ENCODE measurements at places on chromosomes 4 and X.

DNA sequence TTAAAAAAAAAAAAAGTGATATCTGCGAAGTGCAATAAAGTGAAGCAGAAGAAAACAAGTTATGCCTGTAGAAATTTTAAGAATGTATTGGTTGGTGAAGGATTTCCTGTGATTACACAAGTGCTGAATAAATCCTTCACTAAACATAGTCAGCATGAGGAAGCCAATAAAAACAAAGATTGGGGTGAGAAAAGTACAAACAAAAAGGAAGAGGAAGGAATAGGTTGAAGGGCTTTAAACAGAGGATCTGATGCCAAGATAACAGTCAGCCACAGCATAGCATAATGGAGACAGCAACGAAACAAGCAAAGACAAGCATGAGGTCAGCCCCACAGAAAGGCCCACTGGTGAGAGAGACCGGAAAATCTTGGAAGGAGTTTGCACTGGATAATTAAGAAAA is 372.2 kb downstream of the ADAM29 start:
- no peak for DNase-seq

GRCh38 chr4:113179091-113179490 is 129.6 kb downstream of the ANK2 start:
- no peak for DNase-seq

DNA sequence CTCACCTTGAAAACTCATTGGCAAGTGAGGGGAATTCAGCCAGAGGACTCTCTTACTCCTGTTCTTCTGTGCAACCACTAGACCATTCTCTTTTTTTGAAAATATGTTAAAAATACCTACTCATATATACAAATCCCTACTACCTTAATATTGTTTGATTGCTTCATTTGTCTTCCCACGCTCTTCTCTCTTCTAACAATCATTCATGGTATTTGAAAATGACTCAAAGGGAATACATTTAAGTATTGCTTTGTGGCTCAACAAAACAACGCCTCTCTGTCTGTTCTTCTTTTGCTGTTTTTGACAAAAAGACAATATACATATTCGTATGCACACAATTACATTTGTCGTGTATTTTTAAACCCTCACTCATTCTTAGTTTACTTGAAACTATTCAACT is 589.4 kb downstream of the ANKRD50 start:
- no peak for DNase-seq

DNA sequence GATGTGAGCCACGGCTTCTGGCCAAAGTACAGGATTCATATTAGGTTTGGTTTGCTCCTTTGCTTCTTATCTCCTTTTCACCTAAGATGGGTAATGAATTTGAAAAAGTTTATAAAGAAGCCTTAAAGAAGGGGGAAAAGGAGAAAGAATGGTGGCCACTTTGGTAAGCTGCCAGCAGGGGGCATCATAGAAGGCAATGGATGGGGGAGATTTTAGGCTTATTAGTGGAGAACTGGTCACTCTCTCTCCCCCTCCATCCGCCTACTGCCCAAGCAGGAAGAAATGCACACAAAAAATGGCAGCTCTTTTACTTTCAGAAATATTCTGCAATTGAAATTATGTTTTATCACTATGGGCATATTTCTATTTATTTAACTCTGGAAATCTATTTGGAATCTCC is 32.0 kb downstream of the SPARCL1 start:
- peak; percentile 19 for DNase-seq

DNA sequence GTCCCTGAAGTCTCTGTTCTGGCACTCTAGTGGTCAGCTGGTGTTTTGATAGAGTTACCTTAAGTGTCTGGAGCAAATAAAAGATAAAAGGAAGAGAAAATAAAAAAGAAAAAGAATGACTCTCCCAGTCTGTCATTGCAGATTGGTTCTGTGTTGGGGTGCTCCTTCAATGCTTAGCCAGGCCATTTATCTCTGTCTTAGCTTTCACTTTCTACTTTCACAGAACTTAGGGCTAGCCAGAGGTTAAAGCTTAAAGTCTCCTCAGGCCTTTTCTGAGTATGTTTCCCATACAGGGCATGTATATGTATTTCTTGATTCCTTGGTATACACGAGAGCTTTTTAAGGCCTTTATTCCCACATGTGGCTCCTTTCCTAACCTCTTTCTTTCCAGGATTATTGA is 83.1 kb upstream of the TEX13D start:
- no peak for DNase-seq

DNA sequence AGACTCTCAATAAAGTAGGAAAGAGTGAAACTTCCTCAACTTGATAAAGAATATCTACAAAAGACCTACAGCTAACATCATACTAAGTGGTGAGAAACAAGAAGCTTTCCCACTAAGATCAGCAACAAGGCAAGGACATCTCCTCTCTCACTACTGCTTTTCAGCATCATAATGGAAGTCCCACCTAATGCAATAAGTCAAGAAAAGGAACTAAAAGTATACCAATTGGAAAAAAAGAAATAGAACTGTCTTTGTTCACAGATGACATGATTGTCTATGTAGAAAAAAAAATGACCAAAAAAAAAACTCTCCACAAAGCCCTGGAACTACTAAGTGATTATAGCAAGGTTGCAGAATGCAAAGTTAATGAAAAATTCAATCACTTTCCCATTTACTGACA is 25.1 kb upstream of the SH3RF1 start:
- no peak for DNase-seq

DNA sequence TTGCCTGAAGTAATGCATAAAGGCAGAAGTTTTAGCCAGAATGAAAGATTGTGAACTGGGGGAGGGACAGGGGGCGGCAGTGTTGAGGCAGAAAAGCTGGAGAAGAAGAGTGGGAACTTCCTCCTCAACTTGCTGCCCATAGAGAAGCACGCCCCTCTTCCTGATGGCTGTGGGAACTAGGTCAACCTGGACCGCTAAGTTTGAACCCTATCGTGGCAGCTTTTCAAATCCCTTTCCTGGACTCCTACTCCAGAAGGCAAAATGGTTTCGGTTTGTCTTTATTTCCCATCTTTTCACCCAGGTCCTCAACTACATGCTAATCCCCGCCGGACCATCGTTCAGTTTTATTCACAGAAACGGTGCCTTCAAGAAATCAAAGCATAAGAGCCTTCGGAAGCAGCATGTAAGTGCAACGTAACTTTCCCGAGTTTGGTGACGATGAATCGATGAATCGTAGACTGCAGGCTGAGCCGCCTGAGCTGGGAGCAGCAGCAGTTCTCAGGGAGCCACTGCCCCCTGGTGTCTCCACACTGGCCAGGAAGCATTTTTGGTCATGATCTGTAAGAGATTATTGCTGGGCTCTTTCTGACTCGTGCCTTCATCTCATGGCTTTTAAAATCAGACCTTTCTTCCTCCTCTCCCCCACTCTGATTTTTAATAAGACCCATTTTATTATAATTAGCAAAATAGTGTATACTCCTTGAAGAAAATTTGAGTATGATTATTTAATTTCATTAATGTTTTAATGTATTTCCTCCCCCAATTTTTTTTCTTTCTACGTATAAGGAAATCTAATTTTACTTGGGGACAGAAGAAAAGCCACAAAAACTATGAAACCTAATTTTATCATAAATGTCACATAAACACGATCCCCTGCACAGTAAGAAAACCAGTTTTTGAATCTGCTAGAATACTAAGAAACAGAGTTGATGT is 21.4 kb downstream of the SPINK2 start:
- peak; percentile 69 for DNase-seq

DNA sequence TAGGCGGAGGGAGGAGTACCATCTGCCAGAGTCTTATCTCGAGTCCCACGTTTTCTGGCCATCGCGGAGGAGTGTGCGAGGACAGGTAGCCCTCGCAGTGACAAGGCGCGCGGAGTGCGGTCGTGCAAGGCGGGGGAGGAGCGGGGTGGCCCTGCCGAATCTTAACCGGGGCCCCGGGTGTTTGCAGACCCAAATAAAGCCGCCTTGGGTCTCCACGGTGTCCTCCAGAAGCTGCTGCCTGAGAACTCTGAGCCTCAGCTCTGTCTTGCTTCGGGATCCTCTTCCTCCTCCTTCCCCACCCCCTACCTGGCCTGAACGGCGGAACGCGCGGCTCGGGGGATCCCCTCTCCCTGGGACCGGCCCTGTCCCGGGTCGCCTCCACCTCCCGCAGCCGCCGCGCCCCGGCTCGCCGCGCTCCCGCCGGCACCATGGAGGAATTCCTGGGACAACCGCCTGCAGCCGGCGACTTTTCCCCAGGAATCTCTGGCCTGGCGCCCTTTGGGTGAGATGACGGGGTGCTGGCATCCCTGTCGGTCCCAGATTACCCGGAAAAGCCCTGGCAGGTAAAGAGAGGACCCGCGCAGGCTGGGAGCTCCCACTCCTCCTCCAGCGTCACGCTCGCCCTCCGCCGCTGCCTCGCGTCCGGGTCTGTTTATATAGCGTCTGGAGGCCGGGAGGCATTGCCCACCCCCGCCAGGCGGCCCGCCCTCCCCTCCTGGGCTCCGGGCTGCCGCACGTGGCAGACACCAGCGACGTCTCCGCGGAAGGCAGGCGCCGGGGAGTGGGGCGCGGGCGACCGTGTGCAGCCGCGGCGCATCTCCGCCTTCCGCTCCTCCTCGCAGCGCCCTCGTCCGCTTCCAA is at the start of gene GALNTL6:
Gene GALNTL6 (plus strand): TSS at position 740 of the 861 bp plus-strand sequence.
- DNase-seq: peak; percentile 60

DNA sequence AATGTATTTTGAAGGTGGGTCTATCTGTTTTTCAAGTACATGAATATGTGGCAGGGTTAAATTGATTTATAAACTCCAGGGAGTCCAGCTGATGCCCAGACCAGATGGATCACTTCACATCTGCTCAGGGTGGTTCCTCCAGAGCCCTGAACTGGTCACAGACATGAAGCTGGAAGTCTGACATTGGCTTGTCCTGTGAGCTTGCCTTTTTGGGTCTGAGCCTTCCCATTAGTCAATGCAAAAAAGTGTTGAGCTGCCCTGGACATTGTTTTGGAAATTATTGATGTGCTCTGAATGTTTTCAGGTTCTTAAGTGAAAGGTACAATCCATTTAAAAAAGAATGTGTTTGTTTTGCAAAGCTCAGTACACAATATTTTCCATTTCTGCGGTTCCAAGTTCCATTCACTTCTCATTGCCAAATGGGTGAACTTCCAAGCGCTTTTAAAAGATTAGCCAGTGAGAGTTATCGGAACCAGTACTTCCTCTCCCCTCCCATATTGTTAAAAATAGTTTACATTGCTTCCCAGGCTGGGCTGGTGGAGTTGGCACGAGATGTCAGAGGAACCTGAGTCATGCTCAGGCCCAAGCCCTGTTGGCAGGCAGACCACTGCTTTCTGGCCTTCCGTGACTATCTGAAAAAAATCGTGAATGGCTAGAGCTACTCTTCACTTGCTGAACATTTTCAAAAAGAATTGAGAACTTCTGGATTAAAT is 52.1 kb downstream of the PDGFRA start:
- DNase-seq: no peak

DNA sequence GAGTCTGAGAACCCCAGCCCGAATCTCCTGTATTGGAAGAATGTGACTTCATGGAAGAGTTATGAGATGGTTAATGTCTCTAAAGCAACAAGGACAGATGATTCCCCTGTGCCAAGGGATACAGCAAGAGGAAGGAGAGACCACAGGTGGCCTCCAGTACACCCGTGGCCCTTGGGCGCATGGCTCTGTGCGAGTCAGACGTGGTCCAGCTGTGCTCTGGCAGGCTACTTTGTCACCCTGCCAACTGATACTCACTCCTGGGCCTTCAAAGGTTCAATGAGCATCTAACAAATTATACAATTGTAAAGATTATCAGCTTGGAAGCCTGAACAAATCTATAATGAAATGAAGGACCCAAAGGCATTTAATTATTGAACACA is 71.7 kb downstream of the NYX start:
- no peak for DNase-seq

GRCh38 chr4:74531963-74532794 is 87.2 kb downstream of the AREG start:
- DNase-seq: peak; percentile 4

DNA sequence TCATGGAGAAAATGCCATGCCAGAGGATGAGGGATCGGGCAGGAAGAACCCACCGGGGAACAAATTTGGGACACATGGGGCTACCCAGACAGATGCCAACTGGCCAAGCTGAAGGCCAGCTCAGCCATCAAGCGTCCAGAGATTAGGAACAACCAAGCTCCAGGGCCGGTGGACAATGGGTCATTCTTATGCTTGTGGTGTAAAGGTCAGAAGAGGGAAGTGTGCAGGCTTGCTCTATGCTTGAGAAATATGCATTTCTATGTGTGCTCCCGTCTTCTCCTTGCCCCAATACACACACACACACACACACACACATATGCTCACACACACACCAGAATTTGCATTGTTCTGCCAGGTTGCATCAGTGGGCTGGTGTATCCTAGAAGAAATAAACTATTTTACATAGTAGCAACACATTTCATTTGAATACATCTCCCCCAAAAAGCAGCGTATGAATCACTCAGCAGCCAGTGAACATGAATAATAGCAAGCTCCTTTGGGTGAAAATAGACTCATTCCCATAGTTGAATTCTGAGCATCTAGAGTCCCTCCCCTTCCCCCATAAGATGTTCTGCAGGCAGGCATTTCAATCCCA is 201.9 kb upstream of the PPARGC1A start:
- DNase-seq: no peak

DNA sequence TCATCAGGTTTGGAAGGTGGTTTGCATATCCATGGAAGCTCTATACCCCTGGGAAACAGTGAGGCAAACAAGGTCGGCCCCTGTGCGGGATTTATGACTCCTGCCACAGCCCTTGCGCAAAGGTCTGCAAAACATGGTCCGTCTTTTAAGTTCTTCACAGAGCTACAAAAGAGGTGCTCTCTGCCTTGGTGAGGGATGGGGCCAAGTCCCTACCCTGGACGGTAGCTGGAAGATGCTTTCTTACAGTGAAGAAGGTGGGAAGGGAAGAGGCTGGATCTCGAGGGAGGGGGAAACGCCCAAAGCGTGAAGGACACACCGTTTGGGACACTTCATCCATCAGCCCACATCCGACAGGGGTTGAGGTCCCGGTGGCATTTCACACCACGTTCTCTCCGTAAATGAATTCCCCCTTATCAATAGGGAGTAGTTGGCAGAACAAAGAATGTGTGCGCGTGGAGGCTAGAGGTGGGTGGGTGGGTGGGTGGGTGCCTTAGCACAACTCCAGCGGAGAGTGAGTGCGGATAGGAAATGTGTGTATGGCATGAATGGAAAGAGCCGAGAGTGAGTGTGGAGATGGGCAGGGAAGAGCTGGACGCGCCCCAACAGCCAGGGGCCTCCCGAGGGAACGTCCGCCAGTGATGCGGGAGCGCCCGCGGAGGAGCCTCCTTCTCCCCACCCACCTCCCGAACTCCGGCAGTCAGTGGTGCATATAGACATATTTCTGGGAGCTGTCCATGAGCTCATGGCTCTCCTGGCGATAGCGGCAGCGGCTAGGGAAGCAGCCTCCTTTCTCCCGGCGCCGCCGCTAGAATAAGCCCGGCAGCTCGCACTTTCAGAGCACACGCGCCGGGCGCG is 68.3 kb downstream of the LARP7 start:
- peak; percentile 70 for DNase-seq

DNA sequence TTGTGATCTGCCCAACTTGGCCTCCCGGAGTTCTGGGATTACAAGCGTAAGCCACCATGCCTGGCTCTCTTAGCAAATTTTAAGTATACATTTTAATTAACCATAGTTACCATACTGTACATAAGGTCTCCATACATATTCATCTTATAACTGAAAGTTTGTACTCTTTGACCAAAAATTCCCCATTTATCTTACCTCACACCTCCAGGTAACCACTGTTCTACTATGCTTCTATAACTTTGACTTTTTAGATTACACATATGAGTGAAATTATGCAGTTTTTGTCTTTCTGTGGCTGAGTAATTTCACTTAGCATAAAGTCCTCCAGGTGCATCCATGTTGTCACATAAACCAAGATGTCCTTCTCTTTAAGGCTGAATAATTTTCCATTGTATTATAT is 17.4 kb downstream of the C4orf51 start:
- no peak for DNase-seq

All from H7 (cell line).